ENCODE measurements at places on chromosomes 5 and 9.
A peak's percentile ranks its signal among the peaks of the same experiment; 100 is the strongest.

GRCh38 chr5:129118405-129118804, 23.9 kb downstream of the ISOC1 start:
- no peak for DNase-seq

- no peak for DNase-seq
Measured at GRCh38 chr9:363274-363612, 148.6 kb downstream of the DOCK8 start.

- DNase-seq, result no peak
Measured at GRCh38 chr5:1765141-1765879, 34.3 kb downstream of the MRPL36 start.

DNA sequence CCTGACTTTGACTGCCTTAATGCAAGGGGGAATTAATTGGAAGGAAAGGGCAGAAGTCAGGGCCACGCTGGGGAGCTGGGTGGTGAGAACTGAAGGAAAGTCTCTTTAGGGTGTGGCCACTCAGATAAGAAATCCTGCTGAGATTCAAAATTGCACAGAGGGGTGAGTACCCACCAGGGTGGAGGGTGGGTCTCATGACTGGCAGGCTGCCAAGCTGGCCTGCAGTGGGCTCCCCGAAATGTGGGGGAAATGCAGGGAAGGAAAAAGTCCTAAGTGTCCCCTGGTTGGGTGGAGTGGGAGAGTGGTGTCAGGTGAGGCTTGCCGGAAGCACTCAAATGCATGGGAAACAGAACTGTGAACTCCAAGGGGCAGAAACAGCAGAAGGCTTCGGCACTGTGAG, 24.1 kb downstream of the TSPAN17 start:
- no peak for DNase-seq

GRCh38 chr9:130313103-130313858, 47.7 kb downstream of the HMCN2 start:
- DNase-seq, result no peak

DNA sequence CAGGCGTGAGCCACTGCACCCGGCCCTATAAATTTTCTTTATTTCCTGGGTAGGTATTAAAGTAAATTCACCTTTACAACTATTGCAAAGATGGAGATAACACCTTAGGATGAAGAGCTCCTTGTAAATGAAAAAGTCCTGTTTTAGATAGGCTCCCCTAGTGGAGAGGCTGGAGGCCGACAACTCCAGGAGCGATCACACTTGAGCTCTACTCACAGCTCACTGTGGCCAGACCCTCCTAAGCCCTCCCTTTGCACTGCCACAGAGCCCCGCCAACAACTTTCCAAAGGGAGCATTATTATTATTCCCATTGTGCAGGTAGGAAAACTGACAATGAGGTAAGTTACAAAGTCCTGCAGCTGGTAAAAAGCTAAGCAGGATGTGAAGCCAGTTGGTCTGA, 139.1 kb upstream of the ERCC6L2 start:
- no peak for DNase-seq

DNA sequence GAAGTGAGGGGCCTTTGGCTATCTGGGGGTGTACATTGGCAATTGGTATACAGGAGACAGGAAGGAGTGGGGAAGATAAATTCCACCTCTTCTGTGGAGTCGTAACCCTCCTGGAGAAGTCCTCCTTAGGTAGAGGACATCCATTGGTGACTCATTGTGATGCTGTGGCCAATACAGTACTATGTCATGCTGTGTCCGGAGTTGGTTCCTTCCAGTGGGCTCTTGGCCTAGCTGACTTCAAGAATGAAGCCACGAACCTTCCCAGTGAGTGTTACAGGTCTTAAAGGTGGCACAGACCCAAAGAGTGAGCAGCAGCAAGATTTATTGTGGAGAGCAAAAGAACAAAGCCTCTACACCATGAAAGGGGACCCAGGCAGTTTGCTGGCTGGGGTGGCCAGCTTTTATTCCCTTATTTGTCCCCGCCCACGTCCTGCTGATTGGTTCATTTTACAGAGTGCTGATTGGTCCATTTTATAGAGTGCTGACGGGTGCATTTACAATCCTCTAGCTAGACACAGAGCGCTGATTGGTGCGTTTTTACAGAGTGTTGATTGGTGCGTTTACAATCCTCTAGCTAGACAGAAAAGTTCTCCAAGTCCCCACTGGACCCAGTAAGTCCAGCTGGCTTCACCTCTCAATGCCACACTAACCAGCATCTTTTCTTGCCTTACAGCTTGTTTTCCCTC, 37.3 kb upstream of the FBP1 start:
- no peak for DNase-seq

GRCh38 chr5:11504886-11505193, 399.4 kb downstream of the CTNND2 start:
- DNase-seq, result no peak

DNA sequence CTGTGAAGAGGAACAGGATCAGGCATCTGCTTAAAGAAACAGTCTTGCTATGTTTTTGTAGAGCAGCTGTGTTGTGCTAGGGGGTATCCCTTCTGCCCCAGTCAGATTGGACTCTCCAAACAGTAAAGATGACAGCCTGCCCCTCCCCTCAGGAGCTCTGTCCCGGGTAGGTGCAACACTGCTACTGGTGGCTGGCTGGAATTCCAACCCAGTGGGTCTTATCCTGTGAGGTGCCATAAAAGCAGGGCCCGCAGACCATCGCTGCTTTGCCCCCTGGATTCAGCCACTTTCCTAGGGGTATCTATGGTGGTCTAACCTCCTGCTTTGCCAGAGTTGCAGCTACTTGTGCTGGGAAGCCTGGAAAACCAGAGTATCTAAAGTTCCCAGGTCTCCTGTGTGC, 114.6 kb upstream of the PPP1R2B start:
- no peak for DNase-seq

GRCh38 chr5:149616727-149617285, 35.5 kb downstream of the ARHGEF37 start:
- no peak for DNase-seq

- peak; percentile 84 for DNase-seq
Measured at GRCh38 chr5:181243564-181244343, at the start of gene RACK1. TSS of gene RACK1 (minus strand) at chr5:181243906. CDS start at chr5:181243800, 106 bp downstream.

- DNase-seq, result no peak
Measured at GRCh38 chr5:78519198-78519941, 129.2 kb downstream of the LHFPL2 start.

DNA sequence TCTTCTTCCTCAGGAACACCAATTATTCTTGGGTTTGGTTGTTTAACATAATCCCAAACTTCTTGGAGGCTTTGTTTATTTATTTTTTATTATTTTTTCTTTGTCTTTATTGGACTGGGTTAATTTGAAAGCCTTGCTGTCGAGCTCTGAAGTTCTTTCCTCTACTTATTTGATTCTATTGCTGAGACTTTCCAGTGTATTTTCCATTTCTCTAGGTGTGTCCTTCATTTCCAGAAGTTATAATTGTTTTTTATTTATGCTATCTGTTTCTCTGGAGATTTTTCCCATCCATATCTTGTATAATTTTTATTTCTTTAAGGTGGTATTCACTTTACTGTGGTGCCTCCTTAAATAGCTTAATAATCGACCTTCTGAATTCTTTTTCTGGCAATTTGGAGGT, 8.8 kb upstream of the RIOK2 start:
- no peak for DNase-seq

- no peak for DNase-seq
Measured at GRCh38 chr5:128765448-128766061, 199.7 kb upstream of the SLC27A6 start.

- no peak for DNase-seq
Measured at GRCh38 chr5:88718736-88719135, 164.2 kb downstream of the MEF2C start.

GRCh38 chr5:137733006-137733405, 2.9 kb downstream of the KLHL3 start:
- no peak for DNase-seq
